Stimulated activated CD8-positive, alpha-beta memory T cell treated with anti-CD3 and anti-CD28 coated beads, Interleukin-12 subunit alpha, Interleukin-12 subunit beta, amount 100 ng/mL, for 1 hour (primary cell): ENCODE measurements at places on chromosomes 1 and 21.

- no peak for DNase-seq
Observed at GRCh38 chr1:49544615-49545014, 479.1 kb downstream of the AGBL4 start.

- DNase-seq, result peak; percentile 27
Observed at GRCh38 chr1:38029685-38030511, 16.7 kb downstream of the POU3F1 start.

GRCh38 chr1:33336580-33336979 is 15.7 kb upstream of the A3GALT2 start:
- DNase-seq, result no peak

DNA sequence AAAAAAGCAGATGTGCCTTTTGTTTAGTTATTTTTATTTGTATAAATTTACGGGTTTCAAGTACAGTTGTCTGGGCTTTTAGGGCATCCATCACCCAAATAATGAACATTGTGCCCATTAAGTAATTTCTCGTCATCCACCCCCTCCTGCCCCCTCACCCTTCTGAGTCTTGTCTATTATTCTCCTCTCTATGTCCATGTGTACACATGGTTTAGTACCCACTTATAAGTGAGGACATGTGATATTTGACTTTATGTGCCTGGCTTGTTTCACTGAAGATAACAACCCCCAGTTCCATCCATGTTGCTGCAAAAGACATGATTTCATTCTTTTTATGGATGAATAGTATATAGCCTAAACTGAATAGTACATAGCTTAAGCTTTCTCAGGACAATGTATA is 189.2 kb downstream of the ZP4 start:
- no peak for DNase-seq

DNA sequence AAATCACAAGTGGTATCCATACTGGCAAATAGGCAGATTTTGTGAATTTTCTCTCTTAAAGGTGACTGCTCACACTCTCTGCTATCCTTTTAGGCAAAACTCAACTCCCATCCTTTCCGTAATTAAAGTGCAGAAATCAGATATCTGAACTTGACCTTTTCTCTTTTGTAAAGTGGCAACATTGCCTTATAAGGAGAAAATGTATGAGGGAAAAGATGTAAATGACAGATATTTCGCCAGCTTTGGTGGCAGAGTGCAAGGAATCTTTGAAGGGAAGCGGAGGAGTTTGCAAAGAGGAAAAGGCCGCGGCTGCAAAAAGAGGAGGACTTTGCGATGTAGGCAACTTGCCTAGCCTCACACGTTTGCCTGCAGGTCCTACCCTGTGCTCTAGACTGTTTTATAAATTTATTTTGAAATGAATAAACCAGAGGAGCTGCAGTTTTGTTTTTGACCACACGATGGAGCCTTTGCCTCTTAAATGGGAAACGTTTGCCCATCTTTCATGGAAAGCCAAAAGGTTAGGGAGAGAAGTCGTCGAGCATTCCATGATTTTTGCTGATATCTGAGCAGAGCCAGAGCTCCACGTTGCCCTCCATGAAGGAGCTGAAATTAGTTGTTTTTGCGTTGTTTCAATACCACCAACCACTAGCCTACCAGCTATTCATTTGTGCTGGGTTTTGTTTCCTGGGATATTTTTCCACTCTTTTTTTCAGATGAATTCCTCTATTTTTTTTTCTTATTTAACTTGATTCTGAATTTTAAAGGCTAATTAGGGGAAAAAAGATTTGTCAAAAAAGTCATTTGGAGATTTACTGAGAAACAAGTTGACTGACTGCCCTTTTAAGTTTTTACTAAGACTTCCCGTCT is 242.3 kb downstream of the LMX1A start:
- no peak for DNase-seq

DNA sequence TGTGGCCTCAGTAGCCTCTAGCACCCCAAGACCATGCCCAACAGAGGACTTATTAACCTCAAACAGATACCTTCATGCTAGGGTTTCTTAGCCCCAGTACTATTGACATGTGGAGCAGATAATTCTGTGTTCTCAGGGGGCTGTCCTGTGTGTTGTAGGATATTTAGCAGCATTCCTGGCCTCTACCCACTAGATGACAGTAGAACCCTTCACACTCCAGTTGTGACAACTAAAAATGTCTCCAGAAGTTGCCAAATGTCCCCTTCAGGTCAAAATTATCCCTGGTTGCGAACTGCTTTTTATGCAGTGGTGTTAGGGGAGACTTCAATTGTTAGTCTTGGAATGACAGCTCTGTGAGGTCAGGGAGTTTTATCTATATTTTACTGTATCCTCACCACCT is 8.1 kb downstream of the KAZN start:
- DNase-seq, result no peak

DNA sequence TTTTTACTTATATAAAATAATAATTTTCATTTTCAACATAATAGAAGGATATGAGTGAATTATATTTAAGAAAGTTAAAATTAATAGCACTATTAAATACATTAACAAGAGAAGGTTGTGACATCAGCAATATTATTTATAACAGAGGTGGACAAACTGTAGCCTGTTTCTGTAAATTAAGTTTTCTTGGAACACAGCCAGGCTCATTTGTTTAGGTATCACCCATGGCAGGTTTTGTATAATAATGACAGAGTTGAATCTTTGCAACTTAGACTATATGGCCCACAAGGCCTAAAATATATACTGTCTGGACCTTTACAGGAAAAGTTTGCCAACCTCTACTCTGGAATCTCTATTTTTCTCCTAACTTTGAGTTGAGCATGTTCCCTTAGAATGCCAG is 42.8 kb upstream of the CACYBP start:
- no peak for DNase-seq

DNA sequence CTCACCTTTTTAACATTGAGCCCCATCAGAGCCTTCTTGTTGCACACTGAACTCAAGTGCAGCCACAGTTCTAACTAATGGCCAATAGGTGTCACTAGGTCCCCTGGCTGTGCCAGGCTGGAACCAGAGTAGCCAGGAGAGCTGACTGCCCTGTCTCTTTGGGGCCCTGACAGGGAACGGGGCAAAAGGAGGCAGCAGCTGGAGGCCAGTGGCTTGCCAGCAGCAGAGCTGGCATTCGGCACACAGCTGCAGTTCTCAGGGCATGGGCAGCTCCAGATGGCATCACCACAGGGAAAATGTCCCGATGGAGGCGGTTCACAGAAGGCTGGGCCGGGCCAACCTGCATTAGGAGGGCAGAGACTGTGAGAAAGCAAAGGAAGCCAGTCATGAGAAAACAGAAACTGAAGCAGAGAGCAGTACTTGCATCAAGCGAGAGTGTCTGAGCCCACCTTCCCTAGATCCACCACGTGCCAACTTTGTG is 188.6 kb downstream of the FCRL5 start:
- no peak for DNase-seq

GRCh38 chr1:95382000-95382786 is 148.2 kb downstream of the RWDD3 start:
- DNase-seq, result no peak
